ENCODE measurements at places on chromosomes 7 and 10.

DNA sequence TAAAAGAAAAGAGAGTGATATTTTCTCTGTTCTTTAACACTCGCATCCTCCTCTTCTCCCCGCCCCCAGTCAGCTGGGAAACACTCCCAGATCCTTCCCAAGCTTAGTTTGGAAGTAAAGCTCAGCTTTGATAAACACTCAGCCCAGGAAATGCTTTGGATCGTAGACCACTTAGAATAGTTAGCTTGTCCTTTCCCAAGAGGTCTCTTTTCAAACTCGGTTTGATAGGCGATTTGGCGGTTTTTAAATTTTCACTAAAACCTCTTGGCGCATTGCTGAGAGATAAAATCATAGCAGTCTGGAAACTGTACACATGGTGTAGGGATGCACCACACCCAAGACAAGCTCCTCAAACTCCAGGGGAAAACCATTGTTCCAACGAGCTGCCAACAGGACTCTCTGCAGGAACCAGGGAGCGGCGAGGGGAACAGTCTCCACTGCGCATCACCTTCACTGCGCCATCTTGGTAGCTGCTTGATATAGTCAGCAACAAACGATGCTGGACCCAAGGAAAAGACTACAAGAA, 22.3 kb downstream of the SMURF1 start:
- DNase-seq: no peak

- DNase-seq: no peak
Observed at GRCh38 chr7:40972426-40972825, 730.5 kb downstream of the INHBA start.

DNA sequence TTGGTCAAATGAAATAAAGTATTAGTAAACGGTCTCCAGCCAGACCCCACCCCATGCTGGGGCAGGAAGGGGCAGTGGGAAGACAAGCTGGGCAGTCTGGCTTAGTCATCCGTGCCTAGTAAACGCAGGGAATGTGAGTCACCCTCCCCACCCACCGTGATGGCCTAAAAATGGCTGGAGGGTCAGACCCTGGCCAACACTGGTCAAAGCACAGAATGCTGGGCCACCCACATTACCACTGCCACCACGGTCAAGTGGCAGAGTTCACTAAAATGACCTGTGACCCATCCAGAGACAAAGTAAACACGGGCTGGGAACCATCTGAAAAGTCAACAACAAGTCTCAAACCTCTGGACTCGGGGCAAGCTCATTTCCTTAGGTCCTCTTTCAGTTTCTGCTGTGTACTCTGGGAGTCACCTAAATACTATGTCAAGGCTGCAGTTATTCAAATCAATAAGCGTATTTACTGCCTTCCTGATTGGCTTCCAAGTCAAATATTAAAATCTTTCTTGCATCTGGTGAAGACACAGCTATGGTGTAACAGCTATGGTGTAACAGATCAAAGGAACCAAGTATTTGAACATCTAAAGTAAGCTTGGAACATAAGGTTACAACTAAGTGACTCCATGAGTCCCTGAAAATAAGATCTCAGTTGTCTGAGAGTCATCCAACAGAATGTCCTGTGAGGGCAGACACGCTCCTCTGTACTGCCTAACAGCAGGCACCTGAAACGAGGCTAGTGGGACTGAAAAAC, 3.0 kb downstream of the ZFAND2A start:
- no peak for DNase-seq

DNA sequence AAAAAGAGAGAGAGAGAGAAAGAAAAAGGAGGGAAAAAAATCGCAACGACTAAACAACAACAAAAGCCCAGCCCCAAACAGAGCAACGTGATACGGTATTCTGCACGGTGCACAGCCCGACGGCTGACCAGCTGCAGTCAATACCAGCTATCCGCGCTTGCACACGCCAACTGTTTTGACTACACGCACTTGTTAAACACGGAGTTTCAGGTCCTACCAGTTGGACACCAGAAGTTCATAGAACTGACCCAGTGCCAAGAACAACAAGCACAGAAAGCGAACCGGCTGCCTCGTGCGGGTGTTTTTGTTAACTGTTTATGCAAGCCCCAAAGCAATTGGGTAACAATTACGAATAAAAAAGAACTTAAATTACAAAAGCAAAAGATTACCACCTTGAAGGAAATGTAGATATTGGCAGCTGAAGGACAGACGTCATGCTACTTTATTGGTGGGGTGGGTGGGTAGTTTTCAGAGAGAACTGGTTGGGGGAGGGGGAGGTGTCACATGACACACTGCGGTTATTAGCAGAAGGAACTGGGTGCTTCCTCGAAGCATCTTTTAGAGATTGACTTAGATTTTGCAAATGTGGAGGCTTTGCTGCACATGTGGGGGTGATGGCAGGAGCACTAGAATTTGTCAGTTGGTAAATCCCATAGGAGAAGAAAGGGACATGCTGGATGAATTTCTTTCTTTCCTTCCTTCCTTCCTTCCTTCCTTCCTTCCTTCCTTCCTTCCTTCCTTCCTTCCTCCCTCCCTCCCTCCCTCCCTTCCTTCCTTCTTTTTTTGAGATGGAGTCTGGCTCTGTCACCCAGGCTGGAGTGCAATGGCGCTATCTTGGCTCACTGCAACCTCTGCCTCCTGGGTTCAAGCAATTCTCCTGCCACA, 110.6 kb upstream of the EFCAB10 start:
- DNase-seq: peak; percentile 59

DNA sequence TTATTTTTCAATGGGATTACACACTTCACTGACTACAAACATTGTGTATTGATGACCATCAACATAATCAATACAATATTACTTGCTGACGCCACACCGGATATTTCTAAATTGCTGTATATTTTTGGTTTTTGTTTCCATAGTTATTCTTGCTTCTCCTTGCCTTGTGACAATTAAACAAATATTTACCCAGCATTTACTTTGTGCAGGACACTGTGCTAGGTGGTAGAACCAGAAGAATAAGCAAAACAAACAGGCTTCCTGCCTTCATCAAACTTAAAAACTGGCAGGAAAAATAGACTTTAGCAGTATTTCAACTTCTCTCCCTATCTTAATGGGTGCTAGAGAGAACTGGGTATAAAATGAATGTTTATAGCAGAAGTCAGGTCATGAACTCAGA, 50.6 kb downstream of the ZNF277 start:
- DNase-seq: no peak

DNA sequence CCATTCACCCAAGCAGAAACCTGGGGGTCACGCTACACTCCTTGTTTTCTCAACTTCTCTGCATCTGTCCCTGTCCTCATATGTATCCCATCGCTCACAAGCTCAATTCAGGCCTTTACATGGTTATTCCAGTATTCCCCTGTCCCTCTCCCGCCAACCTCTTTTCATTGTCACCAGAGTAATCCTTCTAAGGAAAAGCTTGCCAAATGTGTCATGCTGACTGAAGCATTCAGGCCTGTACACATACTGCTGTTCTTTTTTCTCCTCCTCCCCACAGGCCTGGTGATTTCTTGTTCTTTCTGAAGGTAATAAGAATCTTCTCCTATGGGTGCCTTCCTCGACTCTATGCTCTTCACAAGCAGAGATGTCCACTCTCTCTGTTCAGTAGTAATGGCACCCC, 282.2 kb downstream of the PHTF2 start:
- no peak for DNase-seq

- no peak for DNase-seq
Observed at GRCh38 chr7:70044064-70044463, 445.8 kb downstream of the AUTS2 start.

- no peak for DNase-seq
Observed at GRCh38 chr7:53900856-53901528, 641.2 kb upstream of the VSTM2A start.

GRCh38 chr7:135789956-135790355, 41.3 kb upstream of the FAM180A start:
- DNase-seq: no peak

DNA sequence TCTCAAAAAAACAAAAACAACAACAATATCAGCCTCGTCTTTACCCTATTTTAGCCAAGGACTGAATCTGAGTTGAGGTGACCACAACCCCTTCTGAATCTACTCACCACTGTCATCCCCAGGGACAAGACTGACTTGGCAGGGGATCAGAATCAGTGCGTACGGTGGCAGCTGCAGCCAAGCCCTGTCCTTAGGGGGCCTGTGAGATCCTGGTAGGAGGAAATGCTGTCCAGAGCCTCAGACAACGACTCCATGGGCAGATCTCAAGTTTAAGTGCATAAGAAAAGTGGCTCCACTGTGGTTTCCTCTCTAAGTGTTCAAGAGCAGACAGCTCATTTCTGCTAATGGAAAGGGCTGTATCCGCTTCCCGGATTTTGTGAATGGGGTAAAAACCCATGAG, 22.4 kb upstream of the CYTH3 start:
- DNase-seq: no peak

GRCh38 chr7:118281196-118281595, 56.7 kb downstream of the ANKRD7 start:
- DNase-seq: no peak

- no peak for DNase-seq
Observed at GRCh38 chr7:155064186-155064585, 5.9 kb upstream of the HTR5A start.

DNA sequence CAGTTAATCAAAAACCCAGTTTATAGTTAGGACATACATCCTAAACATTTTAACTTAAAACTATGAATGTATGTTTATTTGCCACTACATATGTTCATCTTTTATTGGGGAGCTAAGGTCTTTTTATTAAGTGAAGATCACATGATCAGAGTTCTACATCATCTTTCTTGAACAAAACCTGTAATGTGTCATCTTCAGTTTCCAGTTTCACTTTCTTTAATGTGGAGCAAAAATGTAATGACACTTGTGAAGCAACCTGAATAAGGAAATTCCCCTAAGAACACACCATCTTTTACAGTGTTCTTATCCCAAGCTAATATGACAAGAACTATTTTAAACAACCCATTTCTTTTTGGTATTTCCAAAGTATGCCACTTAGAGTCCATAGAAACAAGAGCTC, 166.7 kb upstream of the BET1 start:
- DNase-seq: no peak

DNA sequence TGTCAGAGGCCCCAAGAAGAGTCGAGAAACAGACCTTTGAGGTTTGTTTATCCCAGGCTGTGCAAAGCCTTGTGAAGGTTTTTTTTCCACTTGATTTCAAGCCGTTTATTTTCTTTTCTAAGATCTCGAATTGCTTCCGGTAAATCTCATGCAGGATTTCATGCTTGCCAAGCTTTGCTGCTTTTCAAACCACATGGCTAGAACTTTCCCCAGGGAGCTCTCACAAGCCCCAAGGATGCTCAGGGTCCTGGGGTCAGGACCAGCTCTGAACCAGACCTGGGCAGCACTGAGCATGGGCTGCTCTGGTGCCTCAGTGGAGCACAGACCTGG, 48.0 kb upstream of the AQP1 start:
- no peak for DNase-seq

GRCh38 chr10:103555325-103555649, 61.8 kb downstream of the NEURL1 start:
- DNase-seq: no peak

DNA sequence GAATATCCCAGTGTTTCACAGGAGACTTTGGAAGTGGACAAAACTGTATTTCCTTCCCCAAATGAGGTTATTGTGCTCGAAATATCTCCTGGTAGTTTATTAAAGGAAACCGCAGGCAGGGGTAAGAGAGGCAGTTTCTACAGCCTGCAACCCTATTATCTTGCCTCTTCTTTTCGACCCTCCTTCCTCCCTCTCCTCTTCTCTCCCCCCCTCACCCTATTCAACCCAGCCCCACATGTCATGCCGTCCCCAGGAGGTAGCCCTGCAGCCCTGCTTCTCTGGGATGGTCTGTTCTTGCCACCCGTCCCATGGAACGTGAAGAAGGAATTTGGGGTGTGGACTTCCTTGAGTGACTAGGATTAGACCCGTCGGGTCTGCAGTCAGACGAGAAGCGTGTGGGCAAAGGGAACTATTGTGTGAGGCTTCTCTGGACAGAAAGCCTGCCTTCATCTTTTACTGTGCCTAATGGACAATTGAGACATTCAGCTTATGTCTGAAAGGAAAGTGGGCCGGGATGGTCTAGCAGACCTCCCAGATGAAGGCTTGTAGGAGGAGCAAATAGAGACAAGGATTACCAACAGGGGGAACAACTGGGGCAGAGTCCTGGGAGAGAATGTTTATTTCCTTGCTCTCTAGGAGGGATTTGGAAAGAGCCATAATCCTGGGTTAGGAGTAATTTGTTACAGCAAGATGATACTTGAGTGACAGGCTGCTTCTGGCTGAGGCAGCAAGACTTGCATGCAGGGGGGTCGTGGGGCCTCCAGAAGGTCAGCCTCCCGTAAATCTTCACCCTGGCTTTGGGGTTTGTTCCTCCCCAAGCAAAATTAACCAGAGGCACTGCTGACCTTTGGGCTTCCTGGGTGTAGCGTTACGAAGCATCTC, 77.8 kb downstream of the TCF7L2 start:
- DNase-seq: no peak

DNA sequence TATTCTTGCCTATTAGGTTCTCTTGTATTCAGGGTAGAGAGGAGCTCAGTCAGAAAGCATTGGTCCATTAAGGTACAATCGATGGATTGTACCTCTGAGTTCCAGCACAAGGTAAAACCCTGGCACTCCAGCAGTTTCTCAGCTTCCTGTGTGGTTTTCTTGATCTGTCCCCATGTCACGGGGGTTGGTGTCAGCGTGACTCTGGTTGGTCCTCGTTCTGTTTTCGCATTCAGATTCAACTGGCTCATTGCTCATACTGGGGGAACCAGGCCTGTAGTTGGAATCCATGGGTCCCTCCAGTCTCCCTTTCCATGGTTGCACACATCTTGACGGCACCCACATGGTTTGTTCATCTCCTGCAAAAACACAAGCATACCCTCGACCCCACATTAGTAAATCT, 32.7 kb upstream of the RASGEF1A start:
- no peak for DNase-seq

- no peak for DNase-seq
Observed at GRCh38 chr10:78035025-78035424, 1.4 kb downstream of the RPS24 start.

- DNase-seq: no peak
Observed at GRCh38 chr7:29883462-29884398, 77.4 kb downstream of the WIPF3 start.

DNA sequence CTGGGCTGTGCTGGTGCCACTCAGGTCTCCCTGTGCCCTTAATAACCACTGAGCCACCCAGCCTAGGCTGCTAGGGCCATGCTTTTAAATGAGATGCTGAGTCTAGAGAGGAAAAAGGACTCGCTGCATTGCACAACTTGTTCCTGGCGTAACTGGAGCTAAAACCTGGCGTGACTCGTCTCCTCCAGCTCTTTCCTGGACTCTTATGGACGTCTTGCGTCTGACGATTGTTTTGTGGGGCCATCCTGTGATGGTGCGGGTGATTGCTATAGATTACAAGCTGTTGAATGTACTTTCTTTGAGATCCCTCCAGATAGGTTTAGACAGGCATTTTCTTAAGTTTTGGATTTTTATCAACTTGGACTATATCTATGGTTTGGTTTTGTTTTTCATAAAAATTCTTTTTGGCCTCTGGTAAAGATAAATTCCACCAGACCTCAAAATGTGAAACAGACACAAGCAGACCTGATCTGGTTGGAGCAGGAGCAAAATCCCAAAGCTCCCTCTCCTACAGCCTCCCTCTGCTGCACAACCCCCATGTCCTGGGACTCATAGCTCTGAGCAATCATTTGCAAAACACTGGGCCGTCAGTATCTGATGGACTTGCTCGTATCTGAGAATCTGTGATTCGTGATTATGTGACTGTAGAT, 230.3 kb downstream of the ARHGAP12 start:
- DNase-seq: no peak

- DNase-seq: no peak
Observed at GRCh38 chr7:28447071-28447470, 34.8 kb downstream of the CREB5 start.

- DNase-seq: no peak
Observed at GRCh38 chr7:121259826-121260225, 69.0 kb upstream of the WNT16 start.

GRCh38 chr10:101974091-101974971, 81.6 kb downstream of the ARMH3 start:
- no peak for DNase-seq

Data from hematopoietic multipotent progenitor cell treated with erythropoietin and hydrocortisone succinate and interleukin-3 and kit ligand, for 8 days (in vitro differentiated cells).